CD4-positive, alpha-beta T cell treated with Interleukin-6 at 100 ng/mL for 8 hours (primary cell): ENCODE measurements at places on chromosomes 12 and 14.

- no peak for DNase-seq
These were observed 28.4 kb upstream of the SIX1 start for GRCh38 chr14:60677701-60678100.

- no peak for DNase-seq
These were observed 78.1 kb upstream of the USP44 start for GRCh38 chr12:95629392-95629791.

- no peak for DNase-seq
These were observed 91.4 kb upstream of the FLRT2 start for GRCh38 chr14:85438481-85438942.

DNA sequence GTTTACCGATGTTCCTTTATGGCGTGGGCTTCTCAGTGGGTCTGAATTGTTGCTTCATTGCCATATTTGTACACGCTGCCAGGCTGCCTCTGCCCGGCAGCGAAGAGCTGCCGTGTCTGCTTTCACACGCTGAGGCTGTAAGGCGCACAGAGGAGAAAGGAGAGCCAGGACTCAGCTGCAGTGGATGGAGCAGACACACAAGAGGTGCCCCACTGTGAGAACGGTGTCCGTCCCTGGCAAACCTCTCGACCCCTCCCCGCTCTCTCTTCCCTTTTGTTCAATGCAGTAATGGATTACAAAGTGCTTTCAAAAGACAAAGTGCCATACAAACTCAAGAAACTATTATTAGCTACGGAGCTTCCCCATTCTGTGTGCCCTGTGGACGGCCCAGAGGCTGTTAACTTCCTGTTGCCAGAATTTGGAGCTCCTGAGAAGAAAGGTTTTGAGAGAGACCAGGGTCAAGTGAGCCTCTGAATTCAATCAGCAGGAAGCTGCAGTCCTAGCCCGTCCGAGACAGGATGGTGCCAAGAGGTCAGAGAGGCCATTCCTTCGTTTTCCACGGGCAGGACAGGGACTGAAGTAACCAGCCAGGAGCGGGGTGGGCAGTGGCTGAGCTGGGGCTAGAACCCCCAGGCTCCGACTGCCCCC is 15.8 kb downstream of the CCND2 start:
- DNase-seq: no peak
